Skeletal muscle cell (primary cell): ENCODE measurements at places on chromosomes 5 and 9.

DNA sequence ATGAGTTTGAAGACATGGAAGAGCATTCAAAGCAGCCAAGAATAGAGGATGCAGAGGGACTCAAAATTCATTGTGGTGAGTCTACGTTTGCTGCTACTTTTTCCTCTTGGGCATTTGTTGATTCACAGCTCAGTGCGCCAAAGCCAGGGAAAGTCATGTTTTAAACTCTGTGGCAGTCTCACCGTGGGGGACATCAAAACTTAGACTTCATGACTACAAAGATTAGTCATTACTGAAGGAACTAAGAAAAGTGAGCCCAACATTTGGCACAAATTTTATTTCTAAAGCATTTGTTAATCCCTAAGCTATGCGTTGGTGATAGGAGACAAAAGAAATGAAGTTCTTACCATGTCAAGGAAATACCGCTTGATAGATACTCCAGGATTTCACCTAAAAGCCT, 73.7 kb upstream of the MTAP start:
- DNase-seq, result peak; percentile 69

GRCh38 chr9:114271556-114272510, 51.1 kb upstream of the ORM1 start:
- no peak for DNase-seq

GRCh38 chr5:160496334-160496733, 74.7 kb downstream of the PTTG1 start:
- DNase-seq, result no peak

DNA sequence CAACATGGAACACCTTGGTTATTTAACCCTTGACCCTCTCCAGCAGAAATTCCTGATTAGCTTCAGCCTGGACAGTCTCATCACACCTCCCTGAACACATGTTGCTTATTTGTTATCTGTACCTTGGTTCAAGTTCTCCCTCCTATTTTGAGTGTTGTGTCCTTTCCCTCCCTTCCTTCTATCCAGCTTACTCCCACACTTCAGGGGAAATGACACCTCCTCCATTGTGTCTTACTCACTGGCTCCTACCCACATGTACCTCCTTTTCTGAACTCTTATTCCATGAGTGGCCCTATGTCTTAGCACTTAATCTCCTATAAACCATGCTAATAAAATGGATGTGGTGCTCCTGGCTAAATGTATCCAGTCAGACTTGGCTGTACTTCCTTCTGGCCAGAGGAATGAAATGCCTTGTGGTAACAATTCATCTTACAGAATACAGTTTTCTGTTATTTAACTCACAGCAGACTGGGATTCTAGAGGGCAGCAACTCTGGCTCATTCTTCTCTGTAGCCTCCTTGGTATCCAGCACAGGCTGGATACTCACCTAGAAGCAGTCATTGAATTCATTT, 11.2 kb downstream of the LIX1 start:
- DNase-seq, result peak; percentile 23

DNA sequence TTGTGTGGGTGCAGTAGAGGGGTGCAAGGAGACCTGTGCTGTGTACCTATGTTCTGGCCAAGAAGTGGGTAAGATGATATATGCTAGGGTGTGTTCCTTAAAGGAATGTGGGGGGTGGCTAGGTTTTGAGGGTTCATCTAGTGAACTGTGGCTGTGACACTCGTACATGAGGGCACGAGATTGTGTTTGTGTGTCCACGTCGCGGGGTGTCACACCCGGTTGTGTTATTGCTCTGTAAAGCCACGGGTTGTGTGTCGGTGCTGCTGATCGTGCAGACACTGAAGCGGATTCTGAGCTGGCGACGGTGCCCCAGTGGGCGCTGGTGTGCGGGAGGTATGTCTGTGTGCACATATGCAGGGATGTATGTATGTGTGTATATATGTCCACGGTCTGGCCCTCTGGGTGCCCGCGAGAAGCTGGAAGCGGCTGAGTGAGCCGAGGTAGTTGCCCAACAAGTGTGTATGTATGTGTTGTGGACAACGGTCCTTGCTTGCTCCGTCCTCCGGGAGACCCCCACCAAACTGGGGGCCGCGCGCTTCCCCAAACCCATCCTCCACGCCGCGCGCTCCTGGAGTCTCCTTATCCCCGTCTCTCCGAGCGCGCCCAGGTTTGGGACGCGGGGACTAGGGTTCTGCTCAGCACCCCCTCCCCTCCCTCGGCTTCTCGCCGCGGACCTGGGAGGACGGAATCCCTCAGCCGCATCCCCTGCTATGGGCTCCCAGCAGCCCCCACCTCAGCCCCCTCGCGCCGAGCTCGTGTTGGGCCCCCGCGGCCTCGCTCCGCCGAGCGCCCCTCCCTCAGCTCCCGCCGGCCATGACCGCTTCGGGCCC, 639 bp downstream of the PCDH1 start:
- DNase-seq, result no peak

DNA sequence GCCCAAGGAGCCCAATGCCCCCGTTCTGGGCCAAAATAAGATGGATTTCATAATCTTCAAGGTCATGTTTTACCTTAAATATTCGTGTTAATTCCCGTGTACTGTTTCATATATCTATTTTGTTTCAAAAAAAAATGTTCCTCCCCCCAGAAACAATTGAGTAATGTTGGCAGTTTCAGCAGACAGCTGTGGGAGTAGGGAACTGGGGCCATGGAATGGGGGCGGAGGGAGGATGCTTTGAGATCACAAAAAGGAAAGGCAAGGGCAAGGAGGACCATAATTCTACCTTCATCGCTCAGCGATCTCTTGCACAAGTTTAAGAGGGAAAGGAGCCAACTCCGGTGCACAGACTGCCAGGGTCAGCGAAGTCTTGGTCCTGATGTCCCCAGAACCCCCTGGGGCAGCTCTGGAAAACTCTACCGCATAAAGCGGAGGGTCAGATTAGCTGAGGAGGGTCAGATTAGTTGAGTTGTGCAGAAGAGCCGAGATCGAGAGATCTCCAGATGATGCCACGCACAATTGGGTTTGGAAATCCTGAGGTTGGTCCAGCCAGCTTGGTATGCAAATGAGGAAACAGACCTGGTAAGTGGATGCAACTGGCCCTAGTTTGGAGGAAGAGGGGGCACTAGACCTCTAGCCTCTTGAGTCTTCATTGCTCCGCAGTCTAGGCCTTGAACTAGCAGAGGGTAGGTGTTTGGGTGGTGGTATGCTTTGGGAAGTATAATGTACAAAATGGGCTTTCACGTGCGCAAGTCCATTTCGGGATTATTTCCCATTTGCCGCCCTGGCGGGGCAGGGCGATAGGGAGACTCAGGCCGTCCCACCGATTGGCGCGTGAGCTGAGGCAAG, 24.0 kb downstream of the CDKN2A start:
- DNase-seq, result no peak

GRCh38 chr5:164553851-164554250, 1048.4 kb downstream of the MAT2B start:
- no peak for DNase-seq

GRCh38 chr5:175206669-175207068, 237.3 kb downstream of the DRD1 start:
- DNase-seq, result no peak

- no peak for DNase-seq
Observed at GRCh38 chr5:126851501-126852011, 74.6 kb downstream of the LMNB1 start.

DNA sequence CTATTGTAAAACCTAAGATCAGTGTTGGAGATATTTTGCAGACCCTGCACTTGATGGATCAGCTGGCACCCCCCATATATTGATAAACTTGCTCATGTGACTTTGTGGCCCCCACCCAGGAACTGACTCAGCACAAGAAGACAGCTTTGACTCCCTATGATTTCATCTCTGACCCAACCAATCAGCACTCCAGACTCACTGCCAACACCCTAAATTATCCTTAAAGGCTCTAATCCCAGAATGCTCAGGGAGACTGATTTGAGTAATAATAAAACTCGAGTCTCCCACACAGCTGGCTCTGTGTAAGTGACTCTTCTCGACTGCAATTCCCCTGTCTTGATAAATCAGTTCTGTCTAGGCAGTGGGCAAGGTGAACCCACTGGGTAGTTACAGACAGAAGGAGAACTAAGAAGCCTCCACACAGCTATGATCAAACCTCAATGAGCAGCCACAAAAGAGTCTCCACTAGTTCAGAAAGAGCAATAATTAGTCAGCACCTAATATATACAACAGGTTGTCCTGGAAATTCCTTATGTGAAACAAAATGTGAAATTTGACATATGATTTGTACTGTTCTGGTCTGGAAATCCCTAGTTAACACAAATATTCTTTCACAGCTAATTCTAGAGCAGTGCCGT, 52.2 kb downstream of the ACTL7B start:
- no peak for DNase-seq

DNA sequence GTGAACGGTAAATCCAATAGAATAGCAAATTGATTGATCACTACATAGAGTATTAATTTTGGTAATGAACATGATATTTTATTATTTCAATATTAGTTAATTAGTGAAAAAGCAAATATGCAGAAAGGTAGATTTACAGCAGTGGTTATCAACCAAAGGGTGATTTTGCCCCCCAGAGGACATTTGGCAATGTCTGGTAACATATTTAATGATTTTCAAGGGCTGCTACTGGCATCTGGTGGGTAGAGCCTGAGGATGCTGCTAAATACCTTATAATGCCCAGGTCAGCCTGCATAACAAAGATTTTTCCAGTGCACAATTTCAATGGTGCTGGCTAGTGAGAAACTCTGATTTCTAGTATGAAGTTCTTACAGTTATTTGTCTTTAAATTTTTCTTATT, 1313.7 kb downstream of the PTPRD start:
- DNase-seq, result no peak

GRCh38 chr5:79488775-79489174, 25.2 kb downstream of the HOMER1 start:
- DNase-seq, result no peak

DNA sequence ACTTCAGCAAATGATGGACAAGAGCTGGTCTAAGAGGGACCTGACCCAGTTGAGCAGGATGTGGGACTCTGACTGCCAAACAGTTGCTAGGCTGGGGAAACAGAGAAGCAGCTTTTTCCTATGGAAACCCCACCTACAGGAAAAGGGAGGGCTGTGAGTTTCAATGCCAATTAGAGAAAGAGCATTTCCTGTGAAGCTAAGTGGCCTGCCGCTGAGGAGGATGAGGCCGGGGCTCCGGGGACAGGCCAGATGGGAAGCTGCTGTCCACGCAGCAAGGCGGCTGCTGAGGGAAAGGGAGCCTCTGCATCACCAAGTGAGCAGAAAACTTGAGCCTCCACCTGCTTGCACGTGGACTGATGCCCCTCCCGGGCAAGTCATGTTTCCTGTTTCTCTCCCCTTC, at the start of gene PCDH12:
TSS of gene PCDH12 (minus strand) at position 90 of the 400 bp plus-strand sequence. CDS start 351 bp downstream, outside the sequence.
- no peak for DNase-seq
